Sigmoid colon (tissue), 7 donors: ENCODE measurements at places on chromosomes 6 and 20. TPM values are rescaled to one million over a fixed set of nuclear protein-coding genes. Genes with fewer than 3 reads are reported as not detected.

Gene ADRM1
- total RNA-seq, result 130 TPM

Gene C20orf204
- 0.41 TPM for total RNA-seq

Gene FAM162B
- 3.2 TPM for total RNA-seq

- DNase-seq, result no peak
Observed at GRCh38 chr6:79446006-79446405, 91.2 kb downstream of the LCA5 start.

DNA sequence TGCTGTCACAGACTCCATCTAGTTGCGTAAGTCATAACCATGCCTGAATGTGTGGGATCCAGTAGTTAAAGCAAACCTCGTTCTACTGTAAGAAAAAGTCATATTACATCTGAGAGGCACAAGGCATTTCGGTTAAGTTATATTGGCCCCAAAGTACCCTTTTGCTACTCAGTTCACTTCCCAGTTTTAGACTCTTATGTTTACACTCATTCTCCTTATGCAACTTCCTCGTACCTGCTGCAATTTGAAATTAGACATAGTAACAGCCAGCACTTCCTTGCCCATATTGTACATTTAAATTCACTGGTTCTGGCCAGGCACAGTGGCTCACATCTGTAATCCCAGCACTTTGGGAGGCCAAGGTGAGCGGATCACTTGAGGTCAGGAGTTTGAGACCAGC, 37.0 kb downstream of the PEX7 start:
- no peak for DNase-seq
